ENCODE measurements at places on chromosomes 6 and 20.

DNA sequence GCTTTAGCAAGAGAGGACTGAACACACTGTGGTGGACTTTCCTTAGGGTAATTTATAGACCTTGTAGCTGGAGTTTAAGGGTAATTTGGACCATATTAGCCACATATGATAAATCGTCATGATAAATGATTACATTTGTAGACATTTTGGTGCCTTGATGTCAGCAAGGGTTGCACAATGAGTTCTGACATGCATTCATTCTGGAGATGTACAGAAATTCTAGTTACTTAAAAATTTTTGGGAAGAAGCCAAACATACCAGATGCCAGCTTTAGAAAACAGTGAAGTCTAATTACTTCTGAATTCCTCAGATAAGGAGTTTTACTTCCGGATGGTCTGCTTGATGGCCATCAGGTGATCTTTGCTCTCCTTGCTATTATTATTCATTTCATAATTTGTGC, 653.1 kb downstream of the TBC1D32 start:
- DNase-seq: no peak

- no peak for DNase-seq
Measured at GRCh38 chr6:12401200-12401599, 111.0 kb downstream of the EDN1 start.

- DNase-seq: peak; percentile 38
Measured at GRCh38 chr20:8744228-8744844, 324.6 kb upstream of the PLCB4 start.

DNA sequence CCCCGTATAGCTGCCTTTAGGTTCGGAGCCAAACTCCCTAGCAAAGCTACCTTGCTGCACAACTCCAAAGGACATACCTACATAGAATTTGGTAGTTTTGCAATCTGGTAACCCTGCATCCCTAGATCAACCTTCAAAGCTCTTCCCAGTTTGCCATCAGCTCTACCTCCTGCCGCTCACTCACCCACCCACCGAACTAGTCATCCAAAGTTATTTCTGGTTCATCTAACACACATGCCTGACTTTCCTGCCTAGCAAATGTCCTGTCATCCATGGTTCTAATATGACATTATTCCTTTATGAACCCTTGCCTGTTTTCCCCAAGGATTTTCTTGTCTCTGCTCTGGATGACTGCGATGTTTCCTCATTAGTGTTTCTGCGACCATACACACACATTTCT, 21.6 kb downstream of the SPAG4 start:
- no peak for DNase-seq

DNA sequence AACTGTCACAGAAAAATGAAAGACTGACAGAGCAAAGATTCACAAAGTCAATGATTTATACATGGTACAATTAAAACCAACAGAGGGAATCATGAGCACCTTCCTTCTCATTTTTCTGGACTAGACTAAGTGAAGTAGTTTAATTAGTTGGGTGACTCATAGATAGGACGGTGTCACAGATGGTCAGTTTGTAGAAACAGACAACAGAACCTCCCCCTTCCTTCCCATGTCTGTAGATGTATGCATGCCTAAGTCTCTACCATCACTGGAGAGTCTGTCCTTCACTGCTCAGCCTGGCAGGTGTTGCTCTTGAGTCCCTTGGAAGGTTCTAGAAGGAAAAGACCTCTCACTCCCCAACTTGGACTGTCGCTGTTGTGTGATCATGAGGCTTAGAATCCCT, 75.4 kb upstream of the EEF1E1 start:
- peak; percentile 9 for DNase-seq

DNA sequence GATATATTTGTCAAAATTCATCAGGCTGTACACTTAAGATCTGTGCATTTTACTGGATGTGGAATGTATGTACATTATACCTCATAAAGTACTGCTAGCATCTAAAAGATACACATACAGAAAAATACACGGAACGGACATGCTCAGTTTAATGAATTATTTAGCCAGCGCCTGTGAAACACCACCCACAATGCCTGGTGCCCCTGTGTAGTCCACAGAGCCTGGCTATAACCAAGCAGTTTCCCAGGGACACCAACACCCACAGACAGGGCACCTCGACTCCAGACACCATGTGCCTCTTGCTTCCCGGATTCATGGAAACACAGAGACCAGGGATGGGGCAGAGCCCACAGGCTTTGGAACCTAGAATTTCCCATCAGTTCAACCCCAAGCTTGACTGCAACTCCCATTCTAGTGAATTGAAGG, 17.4 kb upstream of the ARMC12 start:
- no peak for DNase-seq

DNA sequence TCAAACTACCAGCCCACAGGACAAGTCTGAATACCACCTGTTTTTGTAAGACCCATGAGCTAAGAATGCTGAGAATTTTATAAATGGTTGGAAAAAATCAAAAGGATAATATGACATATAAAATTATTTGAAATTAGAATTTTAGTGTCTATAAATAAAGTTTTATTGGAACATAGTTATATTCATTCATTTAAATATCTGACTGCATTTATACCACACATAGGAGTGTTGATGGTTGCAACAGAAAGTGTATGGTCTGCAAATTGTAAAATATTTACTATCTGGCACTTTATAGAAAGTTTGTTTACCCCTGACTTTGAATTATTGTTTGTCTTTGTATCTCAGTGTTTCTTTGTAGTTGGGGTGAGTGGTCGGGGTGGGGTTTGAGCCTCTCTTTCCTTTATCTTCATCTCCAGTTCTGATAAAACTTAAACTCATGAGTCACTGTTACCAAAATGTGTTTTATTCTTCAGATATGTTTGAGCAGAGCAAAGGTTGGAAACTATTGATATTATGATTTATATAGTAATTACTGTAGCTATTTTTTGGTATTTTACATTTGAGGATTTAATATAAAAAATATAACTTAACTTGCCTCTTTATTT, 55.5 kb downstream of the CD2AP start:
- no peak for DNase-seq

DNA sequence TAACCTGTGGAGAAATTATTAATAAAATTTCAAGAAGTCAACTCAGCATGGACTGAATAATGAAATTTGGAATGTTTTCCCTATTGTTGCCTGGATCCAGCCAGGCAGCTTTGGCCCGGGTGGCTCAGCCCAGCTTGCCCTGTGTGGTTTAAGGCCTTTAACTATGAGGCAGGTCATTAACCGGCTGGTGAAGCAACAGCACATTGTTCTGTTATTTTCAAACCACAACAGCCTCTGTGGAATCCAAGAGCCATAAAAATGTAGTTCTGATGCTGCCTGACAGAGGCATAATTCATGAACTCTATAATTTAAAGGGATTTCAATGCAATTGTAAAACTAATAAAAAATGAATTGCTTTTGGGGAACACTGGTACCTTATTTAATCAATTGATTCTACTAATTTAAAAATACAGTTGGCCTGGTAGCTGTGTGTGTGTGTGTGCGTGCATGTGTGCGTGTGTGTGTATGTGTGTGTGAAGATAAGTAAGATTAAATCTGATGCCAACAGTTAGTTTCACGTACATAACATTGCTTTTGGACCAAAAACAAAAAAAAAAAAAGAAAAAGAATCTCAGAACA, 117.7 kb downstream of the RPS12 start:
- DNase-seq: peak; percentile 87

- no peak for DNase-seq
Measured at GRCh38 chr6:150380256-150380655, 11.4 kb downstream of the IYD start.

- no peak for DNase-seq
Measured at GRCh38 chr20:62149532-62150309, 6.2 kb downstream of the SS18L1 start.

DNA sequence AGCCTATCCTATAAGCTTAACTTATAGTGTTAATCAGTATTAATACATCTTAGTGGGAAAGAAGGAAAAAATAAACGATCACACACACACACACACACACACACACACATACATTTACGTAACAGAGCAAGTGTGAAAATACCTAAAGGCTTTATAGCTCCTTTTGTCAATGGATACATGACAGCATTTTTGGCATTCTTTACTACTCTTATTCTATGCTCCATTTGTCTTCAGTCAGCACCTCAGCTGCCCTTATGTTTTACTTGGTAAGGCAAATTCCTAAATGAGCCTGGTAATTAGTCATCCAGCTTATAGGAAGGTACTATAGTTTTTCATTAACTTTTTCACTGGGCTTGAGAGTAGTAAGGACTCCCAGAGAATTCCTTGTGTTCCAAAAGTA, 25.1 kb upstream of the SLC17A3 start:
- no peak for DNase-seq

DNA sequence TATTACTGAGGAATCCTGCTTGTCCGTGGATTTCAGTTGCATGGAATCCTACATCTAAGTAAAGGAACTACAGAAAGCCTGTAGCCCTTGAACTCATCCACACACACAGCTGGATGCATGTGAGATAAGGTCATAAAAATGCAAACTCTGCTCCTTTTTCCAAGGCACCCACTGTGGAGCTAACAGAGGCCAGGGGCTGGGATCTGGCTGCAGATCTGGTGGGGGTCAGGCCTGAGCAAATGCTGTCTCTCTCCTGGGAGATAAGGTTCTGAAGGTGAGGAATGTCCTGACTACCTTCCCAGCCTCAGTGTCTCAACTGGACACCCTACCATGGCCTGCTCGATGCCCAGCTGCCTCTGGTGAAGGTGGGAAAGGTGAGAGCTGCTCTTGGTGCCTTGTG, 321.5 kb downstream of the LRFN2 start:
- DNase-seq: no peak

DNA sequence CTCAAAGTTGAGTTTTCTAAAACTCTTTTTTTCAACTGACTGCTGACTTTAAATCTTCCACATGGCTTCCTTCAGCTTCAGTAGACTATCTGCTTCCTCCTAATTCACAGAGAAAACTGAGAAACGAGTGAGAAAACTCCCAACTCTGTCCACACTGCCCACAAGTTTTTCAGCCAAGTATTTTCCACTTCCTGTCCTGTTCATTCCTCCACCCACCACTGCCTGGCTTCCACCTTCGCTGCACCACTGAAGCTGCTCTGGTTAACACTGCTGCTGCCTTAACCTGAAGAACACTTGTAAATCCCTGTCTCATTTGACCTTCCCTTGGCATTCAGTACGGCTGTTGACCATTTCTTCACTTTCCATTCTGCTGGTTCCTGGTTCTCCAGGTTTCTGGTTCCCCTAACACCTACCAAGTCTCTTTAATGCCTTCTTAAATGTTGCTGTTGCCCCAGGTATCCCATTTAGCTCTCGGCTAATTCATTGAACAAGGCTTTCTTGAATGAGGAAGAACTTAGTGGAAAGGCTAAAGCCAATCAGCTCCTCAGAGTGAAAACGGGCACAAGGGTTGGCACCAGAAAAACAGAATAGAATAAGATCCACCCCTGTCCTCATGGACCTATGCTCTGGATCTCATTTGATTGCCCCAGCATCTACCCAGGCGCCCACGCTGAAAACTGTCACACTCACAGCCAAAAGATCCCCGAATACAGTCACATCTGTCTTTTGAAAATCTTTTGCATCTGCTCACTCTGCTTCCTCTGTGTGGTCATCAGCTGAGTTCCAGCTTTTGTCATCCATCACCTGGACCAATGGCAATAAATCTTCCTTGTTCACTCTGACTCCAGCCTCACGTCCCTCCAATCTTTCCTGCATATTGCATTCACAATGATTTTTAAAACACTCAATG, 104.4 kb upstream of the TAB2 start:
- DNase-seq: no peak

DNA sequence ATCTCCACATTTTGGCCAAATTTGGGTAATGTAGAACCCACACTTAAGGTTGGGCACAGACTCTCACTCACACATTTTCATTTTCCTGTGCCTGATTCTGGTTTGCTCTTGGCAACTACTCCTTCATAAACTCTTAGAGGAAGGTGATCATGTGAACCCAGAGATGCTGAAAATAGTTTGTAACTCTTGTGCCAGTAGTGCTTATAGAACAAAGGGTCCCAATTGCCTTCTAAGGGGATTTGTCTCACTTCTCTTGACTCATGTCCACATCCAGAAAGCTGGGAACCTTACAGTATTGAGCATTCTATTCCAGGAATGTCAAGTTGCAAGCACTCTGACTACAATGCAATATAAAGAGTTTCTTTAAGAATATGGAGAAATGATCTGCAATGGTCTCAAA, 62.0 kb upstream of the TASP1 start:
- DNase-seq: no peak

DNA sequence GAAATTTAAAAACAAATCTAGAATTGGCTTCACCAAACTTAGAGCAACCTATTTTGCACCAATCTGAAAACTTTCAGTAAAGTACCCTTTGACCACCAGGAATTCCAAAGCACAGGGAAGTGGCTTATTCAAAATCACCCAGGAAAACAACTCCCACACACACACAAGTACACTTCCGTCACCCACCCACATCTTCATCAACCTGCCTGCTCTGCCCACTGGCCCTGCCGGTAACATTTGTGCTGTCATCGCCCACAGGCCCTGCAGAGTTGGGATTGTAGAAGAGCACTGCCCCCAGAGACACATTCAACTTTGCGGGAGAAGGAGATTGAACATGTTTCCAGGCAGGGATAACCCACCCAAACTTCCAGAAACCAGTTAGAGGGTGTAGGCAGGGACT, 19.3 kb upstream of the SCML4 start:
- DNase-seq: no peak

DNA sequence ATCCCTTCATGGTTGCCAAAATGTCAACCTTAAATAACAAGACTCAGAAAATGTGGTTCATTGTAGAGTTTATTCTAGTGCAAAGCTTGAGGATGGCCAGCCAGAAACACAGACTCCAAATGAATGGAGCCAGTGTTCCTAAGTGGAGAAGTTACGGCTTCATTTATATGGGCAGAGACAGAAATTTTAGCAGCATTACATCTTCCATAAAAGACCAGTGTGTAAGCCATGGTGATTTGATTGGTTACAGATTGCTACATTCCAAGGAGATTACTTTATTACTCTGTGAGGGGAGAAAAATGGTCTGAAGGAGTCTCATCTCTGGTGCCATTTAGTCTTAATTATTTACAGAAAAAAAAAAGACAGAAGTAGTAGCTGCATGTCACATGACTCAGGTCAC, 97.8 kb downstream of the OTOR start:
- DNase-seq: no peak

DNA sequence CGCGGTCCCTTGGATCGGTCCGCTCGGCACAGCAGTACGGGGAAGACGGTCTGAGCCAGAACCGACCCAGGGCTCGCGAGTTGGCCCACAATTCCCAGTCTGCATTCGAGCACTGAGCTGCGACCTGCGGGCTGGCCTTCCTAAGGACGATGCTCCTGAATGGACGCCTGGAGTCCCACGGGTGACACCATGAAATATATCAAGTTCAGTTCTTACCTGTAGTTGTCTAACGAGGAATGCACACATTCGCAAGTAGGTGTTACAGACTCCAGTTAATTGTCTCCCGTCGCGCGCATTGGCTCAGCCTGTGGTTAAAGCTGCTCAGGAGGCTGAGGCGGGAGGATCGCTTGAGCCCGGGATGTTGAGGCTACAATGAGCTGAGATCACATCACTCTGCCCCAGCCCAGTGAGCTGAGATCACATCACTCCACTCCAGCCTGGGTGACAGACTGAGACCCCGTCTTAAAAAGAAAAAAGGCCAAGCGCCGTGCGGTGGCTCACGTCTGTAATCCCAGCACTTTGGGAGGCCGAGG, 802 bp downstream of the PEX7 start:
- DNase-seq: no peak
